ENCODE measurements at places on chromosomes 5 and 9.

- DNase-seq, result no peak
Measured at GRCh38 chr5:139387611-139388197, 2.0 kb downstream of the MZB1 start.

DNA sequence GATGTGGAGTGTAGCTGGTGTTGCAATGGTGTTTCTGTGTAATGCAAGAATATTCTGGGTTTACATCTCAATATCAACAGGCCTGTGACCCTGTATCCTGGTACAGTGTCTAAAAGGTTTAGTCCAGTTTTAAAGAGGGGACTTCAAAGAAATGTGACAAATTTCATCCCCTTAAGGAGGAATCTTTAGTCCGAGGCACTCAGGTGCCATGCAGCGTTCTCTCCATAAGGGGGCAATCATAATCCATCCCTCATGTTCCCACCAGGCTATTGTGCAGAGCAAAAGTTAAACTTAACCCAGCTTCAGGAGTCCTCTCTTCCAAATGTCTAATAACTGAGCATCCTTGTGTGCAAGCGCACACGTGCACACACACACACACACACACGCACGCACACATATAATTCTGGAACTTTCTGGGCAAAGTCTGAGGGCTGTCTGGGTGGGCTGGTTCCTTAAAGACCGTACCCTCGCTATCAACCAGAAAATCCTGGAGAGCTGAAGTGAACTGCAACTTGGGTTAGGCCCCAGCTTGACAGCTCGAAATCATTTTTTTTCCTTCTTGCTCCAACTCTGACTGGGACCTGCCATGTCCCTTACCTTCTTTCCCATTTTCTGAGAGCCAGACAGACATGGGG is 46.0 kb downstream of the CRB2 start:
- DNase-seq, result peak; percentile 78

GRCh38 chr5:58800861-58801540 is 218.1 kb downstream of the RAB3C start:
- DNase-seq, result no peak

DNA sequence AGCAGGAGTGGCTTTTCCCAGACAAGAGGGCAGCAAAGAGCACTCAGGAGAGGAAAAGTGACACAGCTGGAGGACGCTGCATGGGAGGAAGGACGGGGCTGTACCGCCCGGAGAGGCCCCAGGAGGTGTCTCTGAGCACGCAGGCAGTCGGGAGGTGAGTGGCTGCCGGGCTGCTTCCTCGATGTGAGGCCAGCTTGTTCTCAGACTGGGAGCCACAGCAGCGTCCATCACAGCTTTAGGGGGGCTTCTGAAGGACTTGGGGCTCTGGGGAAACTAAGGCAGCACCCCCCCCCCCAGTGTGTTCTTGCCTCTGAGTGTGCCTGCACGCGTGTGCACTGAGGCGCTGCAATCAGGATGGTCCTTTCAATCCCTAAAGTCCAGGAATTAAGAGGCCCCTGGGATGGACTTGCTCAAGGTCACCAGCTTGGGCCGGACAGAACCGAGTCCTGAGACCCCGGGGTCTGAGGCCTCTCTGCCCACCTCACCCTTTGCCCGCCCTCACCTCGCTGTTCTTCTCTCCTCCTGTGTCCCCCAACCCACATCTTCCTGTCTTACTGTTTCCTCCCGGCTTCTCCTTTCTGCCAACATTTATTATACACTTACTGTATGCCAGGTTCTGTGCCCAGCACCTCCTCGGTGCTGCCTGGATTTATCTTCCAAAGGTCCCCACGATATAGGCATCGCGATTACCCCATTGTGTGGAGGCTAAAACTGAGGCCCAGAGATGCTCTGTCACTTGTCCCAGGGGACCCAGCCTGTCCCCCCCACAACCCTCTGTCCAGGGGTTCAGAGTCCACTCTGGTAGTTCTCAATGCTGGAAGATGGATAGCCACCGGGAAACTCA is 32.9 kb downstream of the FAM163B start:
- no peak for DNase-seq

- no peak for DNase-seq
Measured at GRCh38 chr5:109529520-109529919, 119.7 kb upstream of the PJA2 start.

DNA sequence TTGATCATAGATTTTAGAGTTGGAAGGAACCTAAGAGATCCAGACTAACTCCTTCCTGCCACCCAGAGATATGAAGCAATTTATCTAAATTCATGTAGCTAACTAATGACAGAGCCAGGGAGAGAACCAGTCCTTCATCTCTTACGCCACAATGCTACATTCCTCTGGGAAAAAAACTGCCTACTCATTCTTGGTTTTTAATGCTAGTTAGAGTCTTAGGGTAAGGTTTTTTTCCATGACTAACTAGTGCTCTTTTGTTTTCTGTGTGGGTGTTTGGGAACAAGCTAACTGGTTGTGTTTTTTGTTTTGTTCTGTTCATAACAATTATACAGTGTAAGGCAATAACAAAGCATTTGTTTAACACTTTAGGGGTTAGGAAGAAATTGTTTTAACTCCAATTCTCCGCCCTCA is 52.4 kb downstream of the SLC44A1 start:
- DNase-seq, result peak; percentile 73

GRCh38 chr9:2291980-2292704 is 277.0 kb downstream of the SMARCA2 start:
- DNase-seq, result no peak

- DNase-seq, result no peak
Measured at GRCh38 chr5:74209571-74209970, 431.0 kb downstream of the ENC1 start.

DNA sequence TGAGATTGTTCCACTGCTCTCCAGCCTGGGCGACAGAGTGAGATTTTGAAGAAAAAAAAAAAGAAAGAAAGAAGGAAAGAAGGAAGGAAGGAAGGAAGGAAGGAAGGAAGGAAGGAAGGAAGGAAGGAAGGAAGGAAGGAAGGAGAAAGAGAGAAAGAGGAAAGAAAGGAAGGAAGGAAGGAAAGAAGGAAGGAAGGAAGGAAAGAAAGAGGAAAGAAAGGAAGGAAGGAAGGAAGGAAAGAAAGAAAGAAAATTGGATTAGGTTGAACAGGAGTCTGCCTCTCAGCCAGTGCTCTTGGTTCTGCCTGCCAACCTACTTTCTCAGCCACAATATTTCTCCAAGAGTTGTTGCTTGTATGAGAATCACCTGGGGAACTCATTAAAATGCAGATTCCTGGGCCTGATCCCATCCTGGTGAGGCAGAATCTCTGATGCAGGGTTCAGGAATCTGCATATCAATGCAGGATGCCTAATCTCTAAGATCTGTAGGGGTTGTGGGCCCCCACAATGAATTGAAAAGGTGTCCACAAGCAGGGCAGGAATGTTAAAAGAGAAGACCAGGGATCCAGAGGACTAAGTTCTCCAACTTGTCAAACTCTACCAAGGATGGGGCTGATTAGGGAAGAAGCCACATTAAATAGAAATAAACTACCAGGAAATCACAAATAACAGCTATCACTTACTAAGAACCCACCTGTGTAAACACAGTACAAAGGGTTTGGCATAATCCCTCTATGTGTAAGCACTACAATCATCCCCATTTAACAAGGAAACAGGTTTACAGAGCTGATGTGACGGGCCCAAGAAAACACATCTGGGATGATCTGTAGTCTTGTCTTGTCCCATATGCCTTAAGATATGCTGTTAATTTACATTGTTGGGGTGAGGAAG is 23.4 kb upstream of the GALNT10 start:
- no peak for DNase-seq

DNA sequence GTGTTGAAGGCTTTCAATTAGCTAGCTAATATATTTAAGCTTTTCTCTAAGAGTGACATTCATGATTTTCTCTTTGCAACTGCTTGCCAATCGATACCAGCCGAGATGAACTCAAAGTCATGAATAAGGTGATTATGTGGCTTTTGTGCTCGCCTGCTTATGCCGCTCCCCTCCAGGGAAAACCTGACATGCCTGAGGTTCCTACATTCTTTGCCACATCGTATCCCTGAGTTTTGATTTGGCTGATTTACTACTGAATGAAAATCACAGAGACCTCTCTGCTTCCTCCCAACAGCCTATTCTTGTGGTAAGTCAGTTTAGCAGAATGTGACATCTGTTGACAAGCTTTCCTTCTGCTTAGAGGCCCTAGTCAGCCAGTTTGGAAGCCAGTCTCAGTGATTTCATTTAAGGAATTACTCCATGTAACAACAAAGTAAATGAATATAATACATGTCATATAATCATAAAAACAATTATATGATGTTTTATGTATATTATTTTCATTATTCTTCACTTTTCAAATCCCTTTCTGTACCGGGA is 513.4 kb downstream of the CSNK1G3 start:
- peak; percentile 3 for DNase-seq

GRCh38 chr5:116671211-116671736 is 96.7 kb upstream of the SEMA6A start:
- DNase-seq, result no peak

DNA sequence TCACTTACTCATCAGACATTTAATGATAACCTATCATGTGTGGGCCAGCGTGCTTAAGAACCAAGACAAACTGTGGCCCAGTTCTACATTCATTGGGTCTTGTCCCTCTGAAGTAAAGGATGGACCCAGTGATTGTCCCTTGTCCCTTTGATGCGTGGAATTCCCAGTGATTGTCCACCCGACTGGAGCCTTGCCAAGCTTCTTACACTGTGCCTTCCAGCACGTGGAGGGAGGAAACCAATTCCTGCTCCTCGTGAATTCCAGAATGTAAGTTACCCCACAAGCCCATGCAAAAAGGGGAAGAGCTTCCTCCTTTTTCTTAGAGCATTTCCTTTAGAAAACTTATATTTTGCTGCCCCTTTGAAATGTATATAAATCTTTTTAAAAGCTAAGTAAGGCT is 7.9 kb downstream of the CKMT2 start:
- no peak for DNase-seq

DNA sequence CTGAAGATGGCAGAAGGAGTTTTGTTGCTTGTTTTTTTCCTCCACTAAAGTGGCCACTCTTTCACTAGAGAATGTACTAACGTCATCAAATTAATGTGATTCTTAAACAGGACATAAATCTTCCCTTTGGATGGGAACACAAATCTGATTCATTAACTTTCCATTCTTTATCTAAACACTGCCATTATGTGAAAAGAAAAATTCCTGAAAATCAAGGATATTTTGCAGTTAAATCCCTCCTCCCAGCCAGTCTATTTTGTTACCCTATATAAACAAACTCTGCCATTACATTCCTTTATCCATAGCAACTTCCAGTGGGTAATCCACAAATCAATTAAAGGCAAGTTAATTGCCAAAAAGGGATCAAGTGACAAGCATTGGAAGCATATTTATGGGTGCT is 546.5 kb downstream of the PDE4D start:
- DNase-seq, result no peak

GRCh38 chr9:14978022-14979000 is 68.1 kb upstream of the FREM1 start:
- DNase-seq, result no peak

All from hematopoietic multipotent progenitor cell treated with erythropoietin and hydrocortisone succinate and interleukin-3 and kit ligand, for 4 days (in vitro differentiated cells).